ENCODE measurements at places on chromosomes 13 and 19.

DNA sequence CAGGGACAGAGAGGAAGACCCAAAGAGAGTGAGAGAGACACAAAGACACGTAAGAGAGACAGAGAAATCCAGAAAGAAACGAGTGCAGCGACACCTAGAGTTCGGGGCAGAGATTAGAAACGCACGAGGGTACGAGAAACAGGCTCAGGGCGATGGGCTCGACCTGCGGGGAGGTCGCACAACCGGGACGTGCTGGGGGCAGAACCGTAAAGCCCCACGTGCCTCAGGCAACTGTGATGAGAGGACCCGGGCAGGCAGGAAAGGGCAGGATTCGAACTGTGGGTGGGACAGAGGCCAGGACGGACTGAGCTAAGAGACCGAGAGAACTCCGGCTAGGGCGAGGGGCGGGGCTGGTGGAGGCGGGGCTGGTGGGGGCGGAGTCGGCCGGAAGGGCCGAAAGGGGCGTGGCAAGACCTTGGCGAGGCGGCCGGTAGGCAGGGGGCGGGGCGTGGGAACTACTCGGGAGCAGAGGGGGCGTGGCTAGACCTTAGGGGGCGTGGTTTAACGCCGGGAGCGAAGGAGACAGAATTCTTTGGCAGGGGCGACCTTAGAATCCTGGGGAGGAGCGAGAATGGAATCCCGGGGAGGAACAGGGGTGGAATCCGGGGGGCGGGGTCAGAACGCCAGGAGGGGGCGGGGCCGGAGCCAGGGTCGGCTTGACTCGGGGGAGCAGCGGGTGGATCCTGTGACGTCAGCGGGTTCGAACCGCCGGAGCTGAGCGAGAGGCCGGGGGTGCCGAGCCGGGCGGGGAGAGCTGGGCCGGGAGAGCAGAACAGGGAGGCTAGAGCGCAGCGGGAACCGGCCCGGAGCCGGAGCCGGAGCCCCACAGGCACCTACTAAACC lies at the start of gene NECTIN2:
Gene NECTIN2, plus strand, starts transcription at position 686 of the 843 bp plus-strand sequence. CDS start 229 bp downstream, outside the sequence.
- peak; percentile 84 for DNase-seq

DNA sequence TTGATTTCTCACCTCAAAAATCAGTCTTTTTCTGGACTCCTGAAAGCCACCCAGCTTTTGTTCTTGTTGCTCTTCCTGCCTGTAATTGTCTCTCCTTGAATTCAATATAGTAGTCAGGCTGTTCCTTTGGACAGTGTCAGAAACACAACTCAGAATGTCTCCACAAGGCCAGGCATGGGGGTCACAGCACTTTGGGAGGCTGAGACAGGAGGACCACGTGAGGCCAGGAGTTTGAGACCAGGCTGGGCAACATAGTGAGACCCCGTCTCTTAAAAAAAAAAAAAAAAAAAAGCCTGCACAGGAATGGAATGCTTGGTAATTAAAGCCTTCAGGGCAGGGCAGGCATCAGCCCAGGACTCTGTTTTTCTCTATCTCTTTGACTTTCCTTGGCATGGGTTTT lies 8.9 kb upstream of the BAX start:
- DNase-seq: no peak

DNA sequence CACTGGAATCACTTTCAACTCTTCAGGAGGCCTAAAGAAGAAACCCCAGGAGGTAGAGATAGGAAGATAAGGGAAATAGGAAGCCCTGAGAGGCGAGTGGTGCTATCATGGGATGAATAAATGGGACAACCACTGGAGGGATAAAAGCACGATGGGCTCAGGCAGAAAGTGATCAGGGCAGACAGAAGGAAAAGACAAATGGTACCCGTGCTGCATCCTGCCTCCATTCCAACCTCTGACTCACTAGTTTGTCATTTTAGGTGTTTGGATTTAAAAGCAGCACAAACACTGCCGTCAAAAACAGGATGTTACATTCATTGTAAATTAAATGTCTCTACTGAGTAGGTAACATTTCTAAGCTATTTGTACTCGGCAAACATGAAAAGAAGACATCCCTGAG lies 314.3 kb upstream of the HTR2A start:
- DNase-seq: no peak

GRCh38 chr19:53518121-53518520 lies 19.8 kb upstream of the ZNF331 start:
- DNase-seq: no peak

DNA sequence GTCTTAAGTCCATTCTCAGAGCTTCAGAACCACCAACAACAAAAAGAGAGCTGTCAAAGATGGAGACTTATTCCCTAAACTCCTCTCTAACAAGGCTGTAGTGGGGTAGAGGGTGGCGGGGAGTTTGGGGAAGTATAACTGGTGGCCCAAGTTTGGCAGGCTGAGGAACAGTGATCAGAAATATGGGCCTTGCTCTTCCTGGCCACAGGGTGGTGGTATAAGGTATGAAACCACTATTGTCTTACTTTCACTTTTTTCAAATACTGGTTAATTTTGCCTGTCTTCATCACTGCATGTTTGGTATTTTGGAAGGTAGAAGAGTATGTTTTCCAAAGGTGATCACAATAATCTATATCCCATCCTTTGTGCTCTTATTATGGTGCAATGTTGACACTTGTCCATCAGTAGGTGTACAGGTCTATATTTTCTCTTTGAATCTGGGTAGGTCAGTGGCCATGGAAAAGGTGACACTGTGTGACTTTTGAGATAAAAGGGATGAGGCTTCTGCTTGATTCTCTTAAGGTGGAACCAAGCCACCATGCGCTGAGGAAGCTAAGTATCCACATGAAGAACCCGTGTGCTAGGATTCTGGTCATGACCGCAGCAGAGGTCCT lies 23.2 kb upstream of the GPC5 start:
- no peak for DNase-seq

- no peak for DNase-seq
Observed at GRCh38 chr19:55116859-55117662, at the start of gene PPP1R12C. PPP1R12C (minus strand) TSS chr19:55117637; CDS start chr19:55117543, 94 bp downstream.

DNA sequence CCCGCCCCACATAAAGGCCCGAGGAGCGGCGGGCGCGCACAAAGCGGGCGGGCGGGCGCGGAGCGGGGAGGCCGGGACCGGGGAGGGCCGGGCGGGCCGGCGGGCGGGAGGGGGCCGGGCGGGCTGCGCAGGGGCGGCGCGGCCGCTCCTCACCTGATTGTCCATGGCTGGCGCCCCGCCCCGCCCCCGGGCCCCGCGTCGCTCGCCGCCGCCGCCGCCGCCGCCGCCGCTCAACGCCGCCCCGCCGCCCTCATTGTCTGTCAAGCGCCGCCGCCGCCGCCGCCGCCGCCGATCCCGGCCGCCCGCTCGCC lies 200 bp downstream of the MLLT1 start:
- DNase-seq: no peak

- no peak for DNase-seq
Observed at GRCh38 chr19:16877581-16877980, 11.2 kb upstream of the F2RL3 start.
